Cardiac muscle cell (in vitro differentiated cells and primary cell): ENCODE measurements at places on chromosomes 1 and 21. TPM values are rescaled to one million over a fixed set of nuclear protein-coding genes. Genes with fewer than 3 reads are reported as not detected.
A peak's percentile ranks its signal among the peaks of the same experiment; 100 is the strongest.

DNA sequence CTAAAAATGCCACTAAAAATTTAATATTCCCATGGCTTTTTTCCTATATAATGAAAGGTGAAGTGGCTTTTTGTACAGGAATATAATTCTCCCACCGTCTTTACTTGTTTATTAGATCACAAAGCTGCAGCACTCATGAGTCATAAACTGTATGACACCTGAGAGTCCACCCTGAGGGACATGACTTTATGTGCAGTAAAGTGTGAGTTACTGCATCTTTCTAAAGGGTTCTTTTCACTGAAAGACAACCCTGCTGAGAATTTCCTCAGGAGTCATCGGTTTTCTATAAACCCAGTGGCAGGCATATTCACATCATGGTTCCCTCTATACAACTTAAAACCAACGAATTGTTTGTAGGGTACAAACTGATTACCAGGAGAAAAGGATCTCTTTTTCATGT, 77.4 kb downstream of the APP start:
- no peak for DNase-seq

DNA sequence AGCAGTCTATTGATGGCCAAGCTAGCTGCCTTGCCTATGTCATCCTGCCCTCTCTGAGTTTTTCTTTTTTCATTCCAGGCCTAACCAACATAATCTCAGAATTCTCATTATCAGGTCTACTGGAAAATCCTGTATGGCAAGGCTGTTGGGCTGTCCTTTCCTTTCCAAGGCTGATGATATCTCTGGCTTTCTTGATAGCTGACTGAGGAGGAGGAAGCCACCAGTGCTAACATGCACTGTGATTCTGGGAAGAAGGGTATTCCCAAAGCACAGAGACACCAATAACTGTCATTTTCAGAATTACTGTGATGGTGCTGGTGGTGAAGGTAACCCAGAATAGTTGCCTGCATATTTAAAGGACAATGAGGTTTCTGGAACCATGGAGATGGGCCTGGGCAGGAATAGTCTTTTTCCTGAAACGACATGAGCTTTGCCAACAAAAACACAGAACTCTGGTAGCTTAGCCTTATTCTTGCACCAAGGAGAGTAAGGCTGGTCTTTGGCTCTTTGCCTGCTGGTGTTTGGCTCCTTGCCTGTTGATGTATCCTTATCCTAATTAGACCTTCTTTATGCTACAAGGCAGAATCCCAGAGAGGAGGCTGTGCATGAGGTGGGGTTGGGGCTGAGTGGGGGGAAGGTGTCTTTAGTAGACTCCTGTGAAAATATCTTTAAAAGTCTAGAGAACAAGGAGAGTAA, 157.4 kb downstream of the TNFSF18 start:
- DNase-seq, result peak; percentile 77

GRCh38 chr1:113124366-113124765, 51.4 kb downstream of the LRIG2 start:
- no peak for DNase-seq

DNA sequence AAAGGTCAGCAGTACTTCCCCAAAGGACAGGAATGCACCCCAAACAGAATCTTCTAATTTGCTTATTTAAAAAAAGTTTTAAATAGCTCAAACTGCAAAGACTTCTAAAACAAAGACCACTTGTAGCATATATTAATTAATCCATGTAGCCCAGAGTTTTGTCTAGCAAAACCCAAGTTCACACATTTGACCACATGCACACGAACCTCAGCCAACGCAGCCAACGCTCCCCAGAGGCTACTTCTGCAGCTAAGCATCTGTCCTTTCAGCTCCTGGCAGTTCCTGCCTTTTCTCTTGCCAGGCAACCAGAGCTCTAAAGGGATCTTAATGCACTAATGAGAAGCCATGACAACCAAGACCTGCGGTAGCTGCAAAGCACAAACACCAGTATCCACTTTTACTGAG, 89.6 kb downstream of the RERE start:
- DNase-seq, result no peak

DNA sequence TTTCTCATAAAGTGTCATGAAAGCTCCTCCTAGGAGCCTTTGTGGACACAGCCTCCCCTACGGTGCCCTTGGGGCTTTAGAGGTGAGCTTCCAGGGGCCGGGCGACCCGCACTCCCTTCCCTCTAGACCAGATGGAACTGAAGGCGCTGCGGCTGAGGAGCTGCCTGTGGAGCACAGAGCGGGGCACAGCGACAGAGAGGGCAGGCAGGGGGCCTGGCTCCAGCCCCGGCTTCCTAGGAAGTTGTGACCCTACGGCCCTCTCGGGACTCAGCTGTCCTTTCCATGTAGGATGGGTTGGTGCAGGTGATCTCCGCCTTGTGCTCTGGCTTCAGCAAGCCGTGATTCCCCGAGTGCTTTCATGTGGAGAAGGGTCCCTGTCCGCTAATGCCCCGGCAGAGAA, 23.6 kb upstream of the NEK2 start:
- DNase-seq, result no peak

DNA sequence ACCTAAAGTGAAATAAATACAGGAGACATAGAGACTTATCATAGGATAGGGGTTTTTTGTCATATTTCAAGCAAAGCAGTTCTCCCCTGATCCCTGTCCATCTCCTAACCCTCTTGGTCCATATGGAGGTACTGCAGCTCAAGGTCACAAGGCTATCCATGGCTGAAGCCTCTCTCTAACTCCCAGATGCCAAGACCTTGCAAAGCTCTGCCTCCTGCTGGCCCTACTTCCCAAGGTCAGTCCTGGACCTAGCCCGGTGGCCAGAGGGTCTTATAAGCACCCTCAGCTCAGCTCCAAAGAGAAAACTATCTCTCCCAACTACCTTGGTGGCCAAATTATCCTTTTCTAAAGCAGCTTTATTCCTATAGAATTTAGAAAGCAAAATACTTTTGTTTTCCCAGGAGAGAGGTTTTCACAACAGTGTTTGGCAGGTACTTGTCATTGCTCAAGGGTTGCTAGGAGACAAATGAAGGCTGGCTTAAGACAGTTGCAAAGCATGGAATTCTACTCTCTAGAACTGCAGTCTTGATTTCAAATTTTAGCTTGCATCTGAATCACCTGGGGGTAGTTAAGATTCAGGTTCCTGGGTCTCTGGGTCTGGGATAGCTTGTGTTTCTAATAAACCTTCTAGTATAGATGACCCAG, 121.5 kb downstream of the XCL2 start:
- DNase-seq, result peak; percentile 27

- DNase-seq, result no peak
Observed at GRCh38 chr1:30731806-30732276, 8.5 kb upstream of the MATN1 start.

DNA sequence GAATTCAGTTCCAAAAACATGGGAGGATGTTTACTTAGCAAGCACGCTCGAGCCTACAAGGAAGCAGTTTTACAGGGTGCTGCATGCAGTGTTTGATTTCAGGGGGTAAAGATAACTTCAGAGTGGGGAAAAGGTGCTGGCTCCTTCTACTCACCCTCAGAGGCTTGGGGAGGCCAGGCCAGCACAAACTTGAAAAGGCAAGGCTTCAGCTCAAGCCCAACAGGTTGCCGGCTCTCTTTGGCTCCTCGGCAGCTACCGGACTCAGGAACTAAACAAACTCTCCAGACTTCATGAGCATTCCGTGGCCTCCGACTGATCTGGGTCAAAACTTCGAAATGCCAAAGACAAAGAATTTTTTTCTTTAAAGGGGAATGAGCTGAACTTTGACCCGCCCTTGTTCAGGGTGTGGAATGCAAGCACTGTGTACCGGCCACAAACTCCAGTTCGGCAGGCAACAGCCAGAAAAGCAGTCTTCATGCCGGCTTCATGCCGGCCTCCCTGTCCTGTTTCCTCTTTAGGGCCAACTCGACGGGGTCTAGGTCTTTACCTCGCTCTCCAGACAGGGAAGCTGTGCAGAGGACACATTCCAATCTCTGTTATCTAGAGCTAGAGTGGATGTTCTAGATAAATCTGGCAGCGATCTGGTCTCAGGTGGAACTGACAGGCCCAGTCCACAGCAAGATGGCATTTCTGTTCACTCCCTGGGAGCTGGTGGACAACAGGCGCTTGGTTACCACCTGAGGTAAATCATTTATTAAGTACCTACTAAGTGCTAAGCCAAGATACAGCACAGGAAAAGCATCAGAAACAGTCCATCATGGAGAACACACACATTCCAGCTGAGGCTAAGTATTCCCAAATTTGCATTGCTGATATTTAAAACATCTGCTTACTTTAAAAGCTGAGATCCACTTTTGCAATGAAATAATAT, 75.0 kb downstream of the CD46 start:
- no peak for DNase-seq

DNA sequence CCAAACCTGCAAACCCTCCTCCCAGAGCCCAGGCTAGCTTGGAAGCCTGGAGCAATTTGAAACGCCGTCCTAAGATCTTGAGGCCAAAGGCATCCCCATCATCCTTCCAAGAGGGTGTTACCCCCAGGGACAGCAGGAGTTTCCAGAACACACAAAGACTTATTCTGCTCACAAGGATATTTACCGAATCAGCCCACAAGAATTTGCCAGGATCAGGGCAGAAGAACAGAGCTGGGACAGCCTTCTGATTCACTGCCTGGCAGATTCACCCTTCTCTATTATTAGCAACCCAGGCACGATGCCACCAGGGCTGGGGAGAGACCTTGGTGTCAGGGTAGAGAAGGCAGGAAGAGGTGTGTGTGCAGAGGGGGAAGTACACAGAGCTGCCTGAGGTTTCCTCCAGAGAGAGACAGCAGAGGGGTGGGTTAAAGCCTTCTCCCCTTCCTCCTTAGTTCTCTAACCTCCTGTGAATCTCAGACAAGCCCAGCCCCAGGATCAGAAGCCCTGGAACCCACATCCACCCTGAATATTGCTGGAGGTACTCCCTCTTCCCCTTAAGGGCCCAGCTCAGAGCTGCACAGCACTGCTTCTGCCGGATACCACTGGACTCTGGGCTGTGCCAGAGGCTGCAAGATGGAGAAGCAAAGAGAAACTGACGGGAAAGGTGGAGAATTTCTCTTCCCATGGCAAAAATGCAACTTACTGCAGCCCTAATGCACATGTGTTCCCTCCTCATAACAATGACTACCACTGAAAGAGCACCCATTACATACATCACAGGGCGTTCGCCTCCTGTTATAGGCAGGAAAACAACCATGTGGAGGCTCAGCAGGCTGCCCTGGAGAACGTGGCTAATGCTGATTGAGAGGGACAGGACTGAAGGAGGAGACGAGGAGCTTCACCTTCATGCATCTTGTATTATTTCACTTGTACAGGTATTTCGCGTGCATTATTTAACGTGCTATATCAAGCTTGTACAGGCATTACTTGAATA, 61.8 kb downstream of the ITPKB start:
- DNase-seq, result peak; percentile 73

GRCh38 chr1:224333939-224334786, 4.2 kb upstream of the NVL start:
- no peak for DNase-seq

- DNase-seq, result no peak
Observed at GRCh38 chr1:17798011-17798410, 42.9 kb downstream of the ACTL8 start.

- DNase-seq, result peak; percentile 62
Observed at GRCh38 chr1:47507881-47508701, 70.2 kb downstream of the FOXD2 start.

DNA sequence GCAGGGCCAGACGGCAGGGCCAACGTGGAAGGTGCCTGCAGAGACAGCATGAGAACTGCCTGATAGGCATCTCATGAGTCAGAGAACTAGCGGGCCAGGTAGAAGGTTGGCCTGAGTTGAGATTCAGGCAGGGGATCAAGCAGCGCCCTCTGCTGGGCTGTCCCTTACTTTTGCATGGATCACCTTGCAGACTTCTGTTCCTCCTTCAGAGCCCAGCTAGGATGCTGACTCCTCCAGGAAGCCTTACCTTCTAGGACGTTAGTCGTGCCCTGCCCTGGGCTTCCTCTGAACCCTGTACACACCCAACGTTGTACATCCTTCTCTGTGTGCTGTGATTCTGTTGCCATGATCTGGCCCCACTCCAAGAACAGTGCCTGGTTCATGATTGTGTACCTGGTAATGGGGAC, 231.3 kb upstream of the VAMP3 start:
- DNase-seq, result peak; percentile 17

GRCh38 chr1:183185941-183186490, at the start of gene LAMC2:
TSS of gene LAMC2 (plus strand) at chr1:183186264. CDS start at chr1:183186353, 89 bp downstream.
- peak; percentile 62 for DNase-seq

- DNase-seq, result no peak
Observed at GRCh38 chr21:25307489-25307888, 299.8 kb downstream of the MRPL39 start.

- no peak for DNase-seq
Observed at GRCh38 chr1:76018045-76018444, 56.5 kb upstream of the ST6GALNAC3 start.

GRCh38 chr1:228134591-228134990, 5.5 kb upstream of the GUK1 start:
- no peak for DNase-seq

DNA sequence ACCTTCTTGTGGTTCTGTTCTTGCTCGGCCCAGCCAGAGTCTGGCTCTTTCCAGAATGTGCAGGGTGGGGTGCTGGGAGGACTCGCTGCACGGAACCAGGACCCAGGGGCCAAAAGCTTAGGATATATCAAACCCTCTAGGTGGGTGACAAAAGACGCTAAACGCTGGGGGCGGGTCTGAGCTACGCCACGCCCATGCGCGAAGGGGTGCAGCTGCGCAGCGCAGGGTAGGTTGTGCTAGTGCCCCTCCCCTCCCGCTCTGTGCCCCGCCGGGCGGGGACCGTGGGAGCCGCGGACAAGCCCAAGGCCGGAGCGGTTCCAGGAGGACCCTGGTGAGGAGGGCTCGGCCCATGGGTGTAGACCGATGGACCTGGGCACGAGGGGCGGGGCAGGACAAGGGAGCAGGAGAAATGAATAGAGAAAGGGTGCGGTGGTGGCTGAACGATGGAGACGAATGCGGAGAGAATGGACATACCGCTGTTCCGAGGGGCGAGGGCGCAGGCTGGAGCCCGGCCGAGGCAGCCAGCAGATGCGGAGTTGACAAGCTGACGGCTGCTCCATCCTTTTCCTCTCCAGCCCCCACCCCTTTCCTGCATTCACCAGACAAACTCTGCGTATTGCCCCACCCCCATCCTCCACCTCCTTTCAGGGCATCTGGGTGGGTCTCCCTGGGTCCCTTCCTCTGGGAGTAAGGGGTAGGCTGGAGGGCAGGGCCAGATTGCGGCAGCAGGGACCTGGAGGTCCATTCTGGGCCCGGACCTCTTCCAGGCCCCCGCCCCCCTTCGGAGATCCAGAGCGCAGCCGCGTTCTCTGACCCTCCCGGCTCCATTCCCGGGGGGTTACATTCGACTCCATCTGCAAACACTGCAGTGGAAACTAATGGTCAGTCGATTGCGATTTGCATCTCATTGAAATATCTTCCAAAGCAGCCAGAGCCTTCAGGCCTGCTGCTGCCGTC, at the start of gene RUSC1:
RUSC1 (plus strand) TSS at position 234 of the 957 bp plus-strand sequence. CDS start 880 bp downstream, outside the sequence.
- peak; percentile 71 for DNase-seq

C1QB gene
- not detected in 2 replicates for total RNA-seq

OR2T29 gene
- total RNA-seq, result not detected in 2 replicates

KLHDC7A gene
- not detected in 2 replicates for total RNA-seq

ESRRG gene
- total RNA-seq, result 47.1 and 62.2 TPM in 2 replicates

NEK2 gene
- total RNA-seq, result 4.1 and 51.2 TPM in 2 replicates

KCNE1 gene
- total RNA-seq, result 0.42 and 2.3 TPM in 2 replicates

STK40 gene
- 37.0 and 38.5 TPM in 2 replicates for total RNA-seq

VAV3 gene
- total RNA-seq, result 0.86 and 1.2 TPM in 2 replicates

CTSK gene
- 1.7 and 2.0 TPM in 2 replicates for total RNA-seq

UBE2G2 gene
- total RNA-seq, result 47.8 and 79.4 TPM in 2 replicates
